NCI-H524 treated with DMSO at 0.1 percent for 48 hours (cell line): ENCODE measurements at places on chromosomes 3 and 15.

- DNase-seq: no peak
Measured at GRCh38 chr3:151377768-151378385, 6.7 kb downstream of the P2RY12 start.

DNA sequence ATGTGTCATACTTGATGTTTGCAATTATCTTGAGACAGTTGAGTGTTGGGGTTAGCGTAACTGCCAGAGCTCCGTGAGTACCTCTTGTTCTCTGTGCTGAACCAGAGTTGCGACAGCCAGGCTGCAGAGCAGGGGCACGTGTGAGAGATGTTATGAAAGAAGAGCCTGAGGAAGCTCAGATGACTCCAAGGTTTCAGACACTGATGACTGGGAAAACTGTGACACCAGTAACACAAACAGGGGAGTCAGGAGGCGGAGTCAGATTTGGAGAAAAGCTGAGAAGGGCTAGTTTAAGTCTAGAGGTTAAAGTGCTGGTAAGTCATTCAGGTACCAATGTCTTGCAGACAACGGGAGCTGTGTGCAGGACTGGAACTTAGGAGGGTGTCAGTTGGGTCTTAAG is 45.0 kb downstream of the BLM start:
- DNase-seq: no peak

- DNase-seq: no peak
Measured at GRCh38 chr3:160757233-160758106, 1.4 kb downstream of the PPM1L start.

DNA sequence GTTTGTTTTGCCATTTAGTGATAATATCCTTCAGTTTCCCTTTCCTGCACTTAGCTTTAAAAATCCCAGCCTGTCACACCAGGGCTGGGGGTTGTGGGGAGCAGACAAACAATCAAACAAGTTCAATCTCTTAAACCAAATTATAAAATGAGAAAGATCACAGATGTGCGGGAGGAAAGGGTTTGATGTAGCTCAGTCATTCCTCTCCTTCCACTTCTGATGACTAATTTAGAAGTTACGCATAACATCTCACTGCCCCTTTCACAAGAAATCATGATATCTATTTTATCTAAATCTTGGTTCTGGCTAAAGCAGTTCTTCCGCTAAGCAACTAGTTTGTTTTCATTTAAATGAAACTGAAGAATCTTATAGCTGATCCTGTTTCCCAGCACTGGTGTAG is 34.1 kb upstream of the ATG7 start:
- DNase-seq: no peak

DNA sequence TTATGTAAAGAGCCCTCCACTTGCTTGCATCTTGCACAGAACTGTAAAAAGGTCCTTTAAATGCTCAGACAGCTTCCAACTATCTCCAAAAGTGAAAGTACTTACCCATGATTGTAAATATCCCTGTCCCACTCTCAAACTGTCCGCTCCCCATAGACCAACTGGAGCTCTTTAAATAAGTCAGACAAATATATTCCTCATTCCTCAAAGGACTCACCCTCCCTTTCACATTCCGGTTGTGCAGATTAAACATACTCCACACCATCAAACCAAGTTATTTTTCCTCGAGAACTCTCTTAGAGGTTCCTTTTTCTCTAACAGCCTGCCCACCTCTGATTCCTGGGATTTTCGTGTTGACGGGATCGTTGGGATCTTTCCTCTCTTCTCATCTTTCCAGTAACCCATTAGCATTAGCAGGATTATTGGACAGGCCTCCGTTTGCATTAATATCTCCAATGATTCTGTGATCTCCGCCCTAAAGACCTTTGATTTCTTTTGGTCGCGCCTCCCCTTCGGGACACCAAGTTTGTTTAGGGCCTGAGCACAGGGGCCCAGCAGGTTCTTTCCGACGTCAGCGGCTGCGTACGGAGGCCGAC is 763 bp downstream of the GOLGB1 start:
- DNase-seq: no peak

GRCh38 chr3:177992993-177993970 is 543.0 kb upstream of the KCNMB2 start:
- DNase-seq: no peak

DNA sequence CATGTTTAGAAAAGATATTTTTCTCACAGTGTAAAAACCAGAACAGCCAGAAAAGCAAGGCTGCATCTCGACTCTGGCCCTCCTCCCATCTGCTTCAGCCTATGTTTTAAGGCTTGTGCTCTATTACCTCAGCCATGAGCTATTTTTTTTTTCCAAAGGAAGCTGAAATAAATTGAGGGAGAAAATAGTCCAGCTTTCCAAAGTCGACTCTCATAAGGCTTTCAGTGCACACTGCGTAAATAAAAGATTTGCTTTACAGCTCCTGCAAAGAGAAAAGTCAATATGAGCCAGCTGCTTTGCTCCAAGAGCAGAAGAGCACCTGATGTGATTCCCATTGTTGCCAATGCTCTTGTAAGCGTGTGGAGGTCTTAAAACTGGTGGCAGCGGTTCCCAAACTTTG is 26.7 kb downstream of the SCG3 start:
- DNase-seq: no peak

- DNase-seq: no peak
Measured at GRCh38 chr15:28936481-28936881, 50.7 kb downstream of the APBA2 start.

DNA sequence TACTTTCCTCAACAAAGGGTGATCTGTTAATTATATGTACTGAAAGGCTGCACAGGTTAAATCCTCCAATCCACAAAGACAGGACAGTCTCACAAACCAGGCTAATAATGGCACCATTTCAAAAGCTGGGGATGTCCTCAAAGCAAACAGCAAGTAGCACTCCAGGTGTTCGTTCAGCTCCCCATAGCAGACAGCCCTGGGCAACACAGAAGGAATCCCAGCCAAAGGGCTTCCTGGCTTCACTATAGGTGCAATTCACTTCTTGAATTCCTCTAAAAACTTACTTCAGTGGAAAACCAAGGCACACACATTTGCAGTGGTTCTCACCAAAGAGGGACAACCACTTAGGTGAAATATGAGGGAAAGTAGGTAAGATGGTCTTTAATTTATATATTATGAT is 166.7 kb downstream of the CTNNB1 start:
- DNase-seq: no peak

DNA sequence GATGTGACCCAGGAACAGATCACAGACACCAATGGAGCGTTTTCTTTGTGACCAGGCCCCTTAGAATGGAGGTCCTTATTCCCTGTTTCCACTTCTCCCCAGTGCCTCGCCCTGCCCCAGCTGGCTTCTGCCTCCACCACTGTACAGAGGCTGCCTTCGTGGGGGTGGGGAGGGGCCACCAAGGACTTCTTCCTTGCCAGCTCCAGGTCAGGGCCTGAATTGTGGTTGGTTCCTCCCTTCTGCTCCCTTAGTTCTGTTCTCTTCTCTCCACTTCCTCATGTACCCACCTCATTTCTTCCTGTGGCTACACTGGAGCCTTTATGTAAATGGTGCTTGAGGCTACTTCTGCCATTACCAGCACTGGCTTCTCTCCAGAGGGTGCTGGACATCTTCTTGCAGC is 16.4 kb downstream of the TGM4 start:
- no peak for DNase-seq

- no peak for DNase-seq
Measured at GRCh38 chr3:188446766-188447165, 292.8 kb downstream of the LPP start.

- no peak for DNase-seq
Measured at GRCh38 chr3:149736175-149736952, 15.9 kb downstream of the COMMD2 start.

DNA sequence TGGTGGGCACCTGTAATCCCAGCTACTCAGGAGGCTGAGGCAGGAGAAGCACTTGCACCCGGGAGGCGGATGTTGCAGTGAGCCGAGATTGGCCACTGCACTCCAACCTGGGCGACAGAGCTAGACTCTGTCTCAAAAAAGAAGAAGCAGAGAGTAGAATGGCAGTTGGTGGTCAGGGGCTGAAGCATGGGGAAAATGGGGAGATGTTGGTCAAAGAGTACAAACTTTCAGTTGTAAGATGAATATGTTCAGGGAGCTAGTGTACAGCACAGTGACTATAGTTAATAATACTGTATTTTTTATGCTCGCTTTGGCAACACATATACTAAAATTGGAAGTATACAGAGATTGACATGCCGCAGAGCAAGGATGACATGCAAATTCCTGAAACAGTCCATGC is 41.5 kb downstream of the PCNP start:
- DNase-seq: no peak

DNA sequence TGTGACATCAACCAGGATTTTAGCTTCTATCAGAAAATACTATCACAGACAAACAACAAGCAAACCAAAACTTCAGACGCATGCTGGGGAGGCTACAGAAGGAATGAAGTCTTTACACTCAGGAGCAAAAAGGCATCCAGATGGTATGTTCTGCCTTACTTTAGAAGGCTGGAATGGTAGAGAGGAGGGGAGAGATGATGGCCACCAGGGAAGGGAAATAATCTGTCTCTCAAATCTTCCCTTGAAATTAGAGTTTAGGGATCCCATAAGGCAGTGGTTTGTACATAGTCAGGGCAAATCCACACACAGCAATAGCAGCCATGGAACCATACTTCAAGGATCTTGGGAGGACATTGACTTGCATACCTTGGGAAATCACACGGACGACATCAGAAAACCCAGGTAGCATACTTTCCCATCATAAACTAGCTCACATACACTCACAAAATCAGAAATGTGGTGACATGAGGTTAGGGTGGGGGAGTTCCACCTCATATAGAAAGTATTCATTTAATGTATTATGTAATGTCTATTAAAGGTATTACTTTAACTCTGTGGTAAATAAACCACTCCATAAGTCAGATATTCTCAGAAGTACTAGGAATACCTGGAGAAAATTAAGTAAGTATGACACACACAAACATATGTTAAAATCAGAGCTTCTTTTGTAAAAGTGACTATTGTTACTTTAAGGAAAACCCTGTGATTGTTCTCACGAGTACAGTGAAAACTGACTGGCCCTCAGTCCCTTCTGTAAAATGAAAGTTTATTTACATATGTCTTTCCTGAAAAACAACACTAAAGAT is 9.4 kb downstream of the BTLA start:
- no peak for DNase-seq

- no peak for DNase-seq
Measured at GRCh38 chr3:59263152-59263551, 213.3 kb upstream of the CFAP20DC start.

GRCh38 chr15:62093809-62094208 is 27.0 kb downstream of the C2CD4A start:
- no peak for DNase-seq

- DNase-seq: no peak
Measured at GRCh38 chr15:39232512-39232911, 348.4 kb upstream of the THBS1 start.

- DNase-seq: no peak
Measured at GRCh38 chr3:140931801-140932200, 9.8 kb upstream of the SLC25A36 start.

DNA sequence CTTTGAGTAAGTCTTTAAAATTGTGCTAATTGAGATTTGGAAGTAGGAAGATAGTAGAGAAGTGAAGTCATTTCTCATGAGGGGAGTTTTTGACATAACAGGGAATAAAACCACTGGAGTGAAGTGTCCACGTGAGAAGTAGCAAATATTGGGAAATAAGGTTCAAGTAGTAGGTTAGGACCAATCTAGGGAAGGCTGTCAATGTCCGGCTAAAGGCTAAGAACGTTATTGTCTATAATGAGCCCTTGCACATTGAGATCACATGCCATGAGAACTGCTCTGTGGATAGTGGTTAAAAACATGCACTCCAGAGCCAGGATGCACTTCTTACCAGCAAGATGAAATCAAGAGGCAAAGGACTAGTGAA is 459.9 kb upstream of the TPRG1 start:
- DNase-seq: no peak

DNA sequence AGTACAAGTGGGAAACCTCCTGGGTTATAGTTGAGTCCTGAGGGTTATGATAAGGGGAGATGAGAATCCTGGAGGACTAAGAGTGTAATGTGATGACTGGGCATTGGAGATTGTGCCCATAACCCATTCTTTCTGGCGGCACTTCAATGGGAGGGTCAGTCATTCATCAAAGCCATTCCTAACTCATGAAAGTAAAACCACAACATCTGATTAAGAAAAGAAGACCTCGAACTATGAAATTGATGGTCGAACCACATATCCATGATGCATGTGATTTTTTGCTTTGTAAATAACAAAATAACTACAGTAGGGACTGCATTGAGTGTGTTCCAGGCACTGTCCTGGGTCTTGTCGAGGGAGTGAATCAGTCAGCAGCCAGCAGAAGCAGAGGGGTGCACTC is 215.1 kb downstream of the SHQ1 start:
- no peak for DNase-seq

GRCh38 chr3:100009276-100010086 is 104.8 kb downstream of the FILIP1L start:
- DNase-seq: no peak

- no peak for DNase-seq
Measured at GRCh38 chr3:147119989-147120388, 286.4 kb downstream of the ZIC4 start.

- DNase-seq: no peak
Measured at GRCh38 chr3:19688767-19689166, 245.2 kb downstream of the EFHB start.

DNA sequence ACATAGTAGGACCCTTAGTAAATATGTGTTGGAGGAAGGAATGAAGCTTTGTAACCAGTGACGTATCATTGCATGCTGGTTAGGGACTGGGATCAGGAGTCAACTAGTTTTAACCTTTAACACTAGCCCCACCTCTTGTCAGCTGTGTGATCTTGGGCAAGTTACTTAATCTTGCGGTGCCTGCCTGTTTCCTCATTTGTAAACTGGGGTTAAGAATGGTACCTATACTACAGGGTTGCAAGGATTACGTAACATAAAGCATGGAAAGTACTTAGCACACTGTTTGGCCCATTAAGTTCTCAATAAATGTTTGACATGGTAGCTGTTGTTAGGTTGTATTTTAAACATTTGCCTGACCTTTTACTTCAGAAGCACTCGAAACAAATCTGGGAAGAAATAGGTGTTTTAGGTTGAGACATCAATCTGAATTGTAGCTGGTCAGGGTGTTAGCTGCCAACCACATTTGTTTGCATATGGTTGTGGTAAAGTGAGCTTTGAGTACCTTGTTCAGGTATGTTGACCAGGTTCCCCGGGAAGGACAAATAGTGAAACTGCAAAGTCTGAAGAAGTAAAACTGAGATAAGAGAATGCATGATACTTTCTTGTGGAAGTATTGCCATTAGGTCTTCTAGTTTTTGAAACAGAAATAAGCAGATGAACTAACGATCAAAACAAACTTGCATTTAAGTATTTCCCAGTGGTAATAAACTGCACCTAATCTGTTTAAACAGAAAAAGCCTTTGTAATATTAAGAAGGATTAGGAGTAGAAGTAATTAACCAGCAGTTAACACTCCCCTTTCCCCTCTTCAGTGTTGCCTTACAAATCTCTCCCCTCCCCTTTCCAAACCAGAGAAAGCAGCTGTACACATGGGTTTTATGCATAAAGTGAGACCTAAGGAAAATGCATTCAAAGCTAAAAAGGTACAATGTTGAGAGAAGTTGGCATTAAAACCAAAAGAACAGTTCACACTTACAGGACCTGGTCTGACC is 25.8 kb upstream of the SCAANT1 start:
- peak; percentile 47 for DNase-seq
